ENCODE measurements at places on chromosomes 12 and 14. TPM values are rescaled to one million over a fixed set of nuclear protein-coding genes. Genes with fewer than 3 reads are reported as not detected.

DDX54 gene
- 108 TPM for total RNA-seq

SRGAP1 gene
- 17.4 TPM for total RNA-seq

GPR135 gene
- total RNA-seq = 2.2 TPM

KICS2 gene
- 7.1 TPM for total RNA-seq

FOXN3 gene
- 37.9 TPM for total RNA-seq

ASPG gene
- not detected for total RNA-seq

TCL1B gene
- not detected for total RNA-seq

ACOT6 gene
- not detected for total RNA-seq

VRTN gene
- not detected for total RNA-seq
